ENCODE measurements at places on chromosomes 1 and 21.

- DNase-seq, result no peak
Measured at GRCh38 chr1:164801246-164801731, 242.3 kb downstream of the PBX1 start.

- no peak for DNase-seq
Measured at GRCh38 chr1:40766560-40766959, 17.0 kb upstream of the KCNQ4 start.

DNA sequence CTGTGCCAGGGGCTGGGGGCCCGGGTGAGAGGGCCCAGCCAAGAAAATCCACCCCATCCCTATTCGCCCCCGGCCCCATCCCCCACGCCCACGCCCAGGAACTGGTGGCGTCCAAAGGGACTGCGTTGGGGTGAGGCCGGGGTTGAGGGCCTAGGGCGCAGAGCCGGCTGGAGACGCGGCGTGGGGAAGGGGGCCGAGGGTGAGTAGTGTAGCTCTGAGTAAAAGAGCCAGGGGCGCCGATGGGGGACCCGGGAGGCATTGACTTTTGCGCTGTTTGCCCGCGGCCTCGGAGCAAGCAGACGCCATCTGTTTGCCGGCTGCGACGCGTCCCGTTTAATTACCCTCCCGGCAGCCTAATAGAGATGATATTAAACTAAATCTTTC lies 3.5 kb upstream of the DMRTA2 start:
- no peak for DNase-seq

GRCh38 chr1:241834733-241835377 lies 13.1 kb upstream of the EXO1 start:
- no peak for DNase-seq

DNA sequence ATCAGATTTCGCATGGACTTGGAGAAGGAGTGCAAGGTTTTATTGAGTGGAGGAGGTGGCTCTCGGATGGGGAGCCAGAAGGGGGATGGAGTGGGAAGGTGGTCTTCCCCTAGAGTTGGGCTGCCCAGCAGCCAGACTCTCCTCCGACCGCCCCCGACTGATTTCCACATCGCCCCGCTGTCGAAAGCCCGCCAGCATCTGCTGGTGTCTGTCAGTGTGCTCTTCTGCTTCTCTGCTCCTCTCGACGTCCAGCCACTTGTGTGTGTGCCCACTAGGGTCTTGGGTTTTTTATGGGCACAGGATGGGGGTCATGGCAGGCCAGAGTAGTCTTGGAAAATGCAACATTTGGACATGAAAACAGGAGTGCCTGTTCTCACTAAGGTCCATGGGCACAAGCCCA lies 40.1 kb downstream of the EVA1C start:
- no peak for DNase-seq

GRCh38 chr21:26877018-26877417 lies 31.8 kb upstream of the ADAMTS1 start:
- DNase-seq, result no peak

DNA sequence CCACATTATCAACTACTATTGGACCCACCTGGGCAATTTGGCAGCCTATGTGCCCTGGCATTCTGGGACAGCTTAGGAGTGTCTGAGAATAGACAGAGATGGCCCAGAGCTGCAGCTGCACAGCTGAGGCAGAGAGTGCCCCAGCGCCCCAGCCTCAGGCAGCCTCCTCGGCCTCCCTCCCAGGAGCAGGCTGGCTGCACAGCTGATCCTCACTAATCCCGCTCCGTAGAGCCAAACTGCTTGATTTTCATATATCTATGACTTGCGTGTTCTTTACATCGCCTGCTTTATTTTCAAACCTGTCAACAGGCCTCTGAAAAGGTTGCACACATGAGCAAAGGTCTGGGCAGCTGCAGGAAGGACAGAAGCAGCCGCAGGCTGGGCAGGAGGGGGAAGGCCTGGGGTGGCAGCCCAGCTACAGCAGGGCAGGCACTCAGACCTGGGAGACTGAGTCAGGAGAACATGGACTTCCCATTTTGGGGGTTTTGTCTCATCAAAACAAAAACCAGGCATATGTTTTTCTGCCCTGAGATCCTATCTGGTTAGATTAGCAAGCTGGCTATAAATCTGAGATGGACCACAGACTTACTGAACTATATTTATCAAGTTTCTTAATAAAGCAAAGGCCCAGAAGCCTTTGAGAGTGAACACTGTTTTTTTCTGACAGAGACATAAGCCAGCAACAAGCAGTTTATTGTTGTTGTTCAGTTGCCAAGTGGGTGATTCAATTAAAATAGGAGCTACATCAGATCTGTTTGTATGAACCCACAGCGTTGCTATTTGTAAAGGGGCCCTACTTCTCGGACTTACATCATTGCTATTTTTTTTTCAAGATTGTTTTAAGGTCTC lies 301.8 kb upstream of the DUSP10 start:
- DNase-seq, result no peak
